ENCODE measurements at places on chromosomes 16 and 17.

DNA sequence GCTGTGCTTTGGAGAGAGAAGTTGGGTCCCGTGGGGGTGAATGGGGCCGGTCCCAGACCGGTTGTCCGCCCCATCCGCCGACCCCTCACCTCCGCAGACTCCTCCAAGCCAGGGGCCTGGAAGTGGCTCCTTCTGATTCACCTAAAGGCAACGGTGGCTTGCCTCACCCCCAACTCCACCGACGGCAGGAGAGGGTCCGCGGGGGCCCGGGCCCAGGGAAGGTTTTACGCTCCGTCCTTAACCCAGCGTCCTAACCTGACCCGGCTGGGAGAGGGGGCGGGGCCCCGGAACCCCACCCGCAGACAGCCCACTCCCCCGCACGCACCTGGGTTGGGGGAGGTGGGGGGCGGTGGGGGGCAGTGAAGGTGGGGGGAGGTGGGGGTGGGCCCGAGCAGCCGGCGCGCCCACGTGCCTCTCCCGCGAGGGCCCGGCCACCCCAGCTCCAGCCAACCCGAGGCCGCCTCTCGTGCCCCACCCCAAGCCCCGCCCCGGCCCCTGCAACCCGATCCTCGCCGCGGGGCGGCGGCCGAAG, 12.7 kb upstream of the CD300A start:
- no peak for DNase-seq

GRCh38 chr16:28126684-28127620, 63.4 kb upstream of the GSG1L start:
- DNase-seq, result no peak

DNA sequence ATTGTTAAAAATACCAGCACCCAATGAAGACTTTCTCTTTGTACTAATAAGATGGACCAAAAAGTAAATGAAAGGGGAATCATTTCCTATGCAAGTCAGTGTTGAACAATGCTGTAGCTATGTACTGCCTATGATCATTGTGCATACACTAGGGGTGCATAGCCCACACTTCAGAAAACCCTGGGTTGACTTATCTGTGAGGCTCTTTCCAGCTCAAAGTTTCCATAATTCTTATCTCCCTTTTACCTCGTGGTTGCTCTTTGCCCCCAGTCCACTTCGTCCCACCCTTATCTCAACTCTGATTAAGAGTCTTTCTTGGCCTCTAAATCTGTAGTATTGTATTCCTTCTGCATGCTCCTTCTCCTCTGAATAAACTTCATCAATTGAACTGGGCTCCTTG, 336.8 kb downstream of the SHISA9 start:
- DNase-seq, result no peak

- DNase-seq, result peak; percentile 35
These were observed 586 bp downstream of the UBALD2 start for GRCh38 chr17:76265624-76266243.

DNA sequence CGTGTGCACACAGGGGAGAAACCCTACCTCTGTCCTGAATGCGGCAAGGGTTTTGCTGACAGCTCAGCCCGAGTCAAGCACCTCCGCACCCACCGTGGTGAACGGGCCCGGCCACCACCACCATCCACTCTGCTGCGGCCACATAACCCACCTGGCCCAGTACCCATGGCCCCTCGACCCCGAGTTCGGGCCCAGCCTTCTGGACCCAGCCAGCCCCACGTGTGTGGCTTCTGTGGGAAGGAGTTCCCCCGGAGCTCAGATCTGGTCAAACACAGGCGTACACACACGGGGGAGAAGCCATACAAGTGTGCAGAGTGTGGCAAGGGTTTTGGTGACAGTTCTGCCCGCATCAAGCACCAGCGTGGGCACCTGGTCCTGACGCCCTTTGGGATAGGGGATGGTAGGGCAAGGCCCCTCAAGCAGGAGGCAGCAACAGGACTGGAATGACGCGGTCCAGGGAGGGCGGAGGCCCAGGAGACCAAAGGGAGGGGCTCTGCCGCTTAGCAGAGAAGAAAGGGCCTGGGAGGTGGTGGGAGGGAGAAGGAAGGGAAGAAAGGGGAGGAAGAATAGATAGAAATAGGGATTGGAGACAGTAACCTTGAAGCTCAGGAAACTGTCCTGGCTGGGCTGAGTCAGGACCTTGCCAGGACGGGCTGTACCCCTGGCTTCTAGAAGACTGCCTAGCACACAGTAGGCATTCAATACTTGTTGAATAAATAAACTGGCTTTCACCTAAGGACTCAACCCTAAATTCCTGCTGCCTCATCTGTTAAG, 3.6 kb downstream of the ZNF48 start:
- DNase-seq, result no peak

DNA sequence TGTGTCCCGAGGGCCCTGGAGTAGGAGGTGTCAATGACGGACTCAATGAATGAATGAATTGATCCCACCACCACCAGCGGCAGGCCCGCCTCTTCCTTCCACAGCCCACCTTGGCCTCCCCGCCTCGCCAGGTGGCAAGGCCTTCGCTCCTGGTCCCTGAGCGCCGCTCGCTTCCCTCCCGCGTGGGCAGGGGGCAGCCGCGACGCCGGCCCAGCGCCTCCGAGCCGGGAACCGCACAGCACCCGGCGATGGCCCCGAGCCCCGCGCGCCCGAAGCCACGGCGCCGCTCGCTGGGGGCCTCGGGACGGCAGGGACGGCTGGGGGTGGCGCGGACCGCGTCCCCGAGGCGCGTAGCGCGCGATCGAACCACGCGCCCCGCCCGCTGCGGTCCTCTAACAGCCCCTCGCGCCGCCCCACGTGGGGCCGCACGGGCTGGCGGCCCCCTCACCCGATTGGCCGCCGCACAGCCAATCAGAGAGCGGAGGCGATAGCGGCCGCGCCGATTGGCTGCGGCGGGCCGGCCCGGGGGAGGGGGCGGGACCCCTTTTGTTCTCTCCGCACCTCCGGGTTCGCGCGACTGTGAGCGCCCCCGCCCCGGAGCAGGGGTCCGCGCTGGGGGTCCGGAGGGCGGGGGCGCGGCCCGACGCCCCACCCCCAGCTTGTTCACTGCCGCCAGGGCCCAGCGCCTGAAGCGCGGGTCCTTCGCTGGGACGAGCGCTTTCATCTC, 31.4 kb downstream of the ACTG1 start:
- DNase-seq, result peak; percentile 31

DNA sequence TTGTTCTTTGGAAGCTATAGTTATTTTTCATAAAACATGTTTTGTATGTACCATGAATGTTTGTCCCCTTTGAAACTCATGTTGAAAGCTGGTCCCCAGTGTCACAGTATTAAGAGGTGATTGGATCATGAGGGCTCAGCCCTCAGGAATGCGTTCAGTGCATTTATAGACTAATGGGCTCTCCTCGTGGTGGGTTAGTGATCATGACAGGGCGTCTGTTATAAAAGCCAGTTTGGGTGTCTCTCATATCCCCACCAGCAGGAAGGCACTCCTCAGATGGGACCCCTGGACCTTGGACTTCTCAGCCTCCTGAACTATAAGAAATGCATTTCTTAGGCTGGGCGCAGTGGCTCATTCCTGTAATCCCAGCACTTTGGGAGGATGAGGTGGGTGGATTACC, 10.4 kb downstream of the BANP start:
- DNase-seq, result no peak

GRCh38 chr17:40265337-40265736, 22.3 kb upstream of the CDC6 start:
- DNase-seq, result no peak

DNA sequence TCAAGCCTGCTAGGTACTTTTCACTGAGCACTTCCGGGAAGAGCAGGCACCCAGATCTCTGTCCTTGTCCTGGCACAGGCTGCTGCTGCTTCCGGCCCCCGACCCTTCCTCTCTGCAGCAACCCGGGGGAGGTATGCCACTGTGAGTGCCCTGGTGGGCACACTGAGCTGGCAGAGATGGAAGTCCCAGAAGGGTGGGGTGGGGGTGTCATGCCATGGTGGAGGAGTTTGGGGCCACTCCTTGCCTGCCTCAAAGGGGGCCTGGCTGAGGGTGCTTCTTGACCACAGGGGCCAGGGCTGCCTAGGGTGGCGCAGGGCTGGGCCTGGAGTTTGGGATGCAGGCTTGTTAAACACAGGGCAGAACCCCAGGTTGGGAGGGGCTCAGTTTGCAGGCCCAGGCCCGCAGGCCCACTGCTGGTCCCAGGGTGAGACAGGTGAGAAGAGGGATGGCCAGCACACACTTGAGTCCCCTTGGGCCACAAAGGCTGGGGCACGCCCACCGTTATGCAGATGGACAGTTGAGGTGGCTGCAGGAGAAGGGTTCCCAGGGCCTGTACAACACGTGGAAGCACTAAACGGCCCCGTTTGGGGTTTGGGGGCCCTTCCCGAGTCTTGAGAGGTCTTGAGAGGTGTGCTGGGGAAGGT, 8.7 kb downstream of the TMEM235 start:
- DNase-seq, result no peak

DNA sequence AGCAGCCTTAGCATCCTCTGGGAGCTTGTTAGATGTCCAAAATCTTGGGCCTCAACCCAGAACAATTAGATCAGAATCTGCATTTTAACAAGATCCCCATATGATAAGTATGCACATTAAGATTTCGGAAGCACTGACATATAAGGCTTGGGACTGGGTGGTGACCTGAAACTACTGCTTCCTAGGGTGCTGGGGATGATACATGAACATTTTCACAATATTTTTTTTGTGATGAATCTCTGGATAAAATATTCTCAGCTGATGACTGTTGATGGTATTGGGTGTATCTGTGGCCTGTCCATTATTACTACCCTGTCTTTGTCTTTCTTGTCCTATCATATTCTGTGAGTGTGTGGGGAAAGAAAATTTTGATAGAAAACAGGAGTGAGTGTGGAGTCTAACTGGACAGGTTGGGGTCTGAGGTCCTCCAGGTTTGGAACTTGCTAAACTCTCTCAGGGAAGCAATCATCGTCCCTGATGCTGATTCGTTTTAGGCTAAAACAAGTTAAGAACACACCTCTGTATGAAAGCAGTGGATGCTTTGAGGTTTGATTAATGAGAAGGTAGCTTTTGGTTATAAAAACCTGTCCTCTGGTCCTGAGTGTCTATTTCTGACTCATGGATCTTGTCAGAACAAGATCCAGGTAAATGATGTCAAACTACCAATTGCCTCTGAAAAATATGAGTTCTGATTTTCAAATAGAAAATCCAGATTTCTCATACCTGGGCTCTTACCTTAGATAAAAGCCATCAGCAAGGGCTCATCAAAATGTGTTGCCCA, 23.2 kb downstream of the KRT23 start:
- no peak for DNase-seq

- DNase-seq, result no peak
These were observed 160.7 kb downstream of the RGS9 start for GRCh38 chr17:65297916-65298315.

DNA sequence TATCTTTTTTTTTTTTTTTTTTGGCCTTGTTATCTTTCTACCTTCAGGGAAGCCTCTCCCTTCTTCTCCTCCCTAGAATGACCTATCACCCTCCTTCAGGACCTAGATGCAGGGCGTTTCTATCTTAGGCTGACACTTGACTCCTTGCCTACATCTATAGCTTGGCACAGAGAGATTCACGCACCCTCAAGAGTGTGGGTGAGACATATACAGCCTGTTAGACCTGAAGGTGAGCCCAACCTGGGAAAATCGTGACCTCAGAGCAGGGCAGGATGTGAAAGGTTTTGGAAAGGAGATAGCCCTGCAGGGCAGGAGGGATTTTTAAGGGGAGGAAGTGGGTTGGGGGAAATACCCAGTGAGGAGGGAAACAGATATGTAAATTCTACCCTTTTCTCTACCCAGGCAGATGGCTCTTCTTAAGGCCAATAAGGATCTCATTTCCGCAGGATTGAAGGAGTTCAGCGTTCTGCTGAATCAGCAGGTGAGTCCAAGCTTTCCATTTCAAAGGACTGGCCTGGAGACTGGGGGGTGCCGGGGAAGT, at the start of gene AHSP:
AHSP (plus strand) TSS at position 167 of the 541 bp plus-strand sequence; CDS start at position 407, 240 bp downstream.
- no peak for DNase-seq

DNA sequence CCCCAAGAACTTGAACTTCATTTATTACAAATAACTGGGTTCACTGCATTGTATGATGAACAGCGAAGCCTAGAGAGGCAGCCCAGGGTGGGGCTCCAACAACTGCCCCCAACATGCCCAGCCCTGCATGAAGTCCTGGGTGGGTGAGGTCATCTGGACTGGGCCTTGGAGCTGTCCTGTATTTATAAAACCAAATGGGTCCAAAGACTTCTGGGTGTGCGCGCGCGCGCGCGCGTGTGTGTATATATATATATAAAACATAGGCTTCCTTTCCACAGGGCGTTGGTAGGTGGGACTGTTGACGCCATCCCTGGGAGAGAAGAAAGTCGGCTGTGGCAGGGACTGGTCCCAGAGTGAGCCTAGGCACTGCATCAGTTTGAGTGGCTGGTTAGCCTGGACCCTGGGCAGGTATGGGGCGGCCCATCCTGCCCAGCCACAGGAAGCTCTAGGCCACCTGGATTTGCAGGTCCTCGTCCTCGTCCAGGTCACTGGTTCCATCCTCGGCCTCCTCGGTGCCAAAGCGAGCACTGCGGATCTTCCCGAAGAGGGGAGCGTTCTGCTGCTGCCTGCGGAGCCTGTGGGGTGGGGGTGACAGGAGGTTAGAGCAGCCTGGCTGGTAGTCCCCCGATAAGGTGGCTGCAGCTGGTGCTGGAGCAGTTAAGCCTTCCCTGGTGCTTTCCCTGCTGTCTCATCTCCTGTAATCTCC, 23.9 kb downstream of the CCDC102A start:
- DNase-seq, result no peak

DNA sequence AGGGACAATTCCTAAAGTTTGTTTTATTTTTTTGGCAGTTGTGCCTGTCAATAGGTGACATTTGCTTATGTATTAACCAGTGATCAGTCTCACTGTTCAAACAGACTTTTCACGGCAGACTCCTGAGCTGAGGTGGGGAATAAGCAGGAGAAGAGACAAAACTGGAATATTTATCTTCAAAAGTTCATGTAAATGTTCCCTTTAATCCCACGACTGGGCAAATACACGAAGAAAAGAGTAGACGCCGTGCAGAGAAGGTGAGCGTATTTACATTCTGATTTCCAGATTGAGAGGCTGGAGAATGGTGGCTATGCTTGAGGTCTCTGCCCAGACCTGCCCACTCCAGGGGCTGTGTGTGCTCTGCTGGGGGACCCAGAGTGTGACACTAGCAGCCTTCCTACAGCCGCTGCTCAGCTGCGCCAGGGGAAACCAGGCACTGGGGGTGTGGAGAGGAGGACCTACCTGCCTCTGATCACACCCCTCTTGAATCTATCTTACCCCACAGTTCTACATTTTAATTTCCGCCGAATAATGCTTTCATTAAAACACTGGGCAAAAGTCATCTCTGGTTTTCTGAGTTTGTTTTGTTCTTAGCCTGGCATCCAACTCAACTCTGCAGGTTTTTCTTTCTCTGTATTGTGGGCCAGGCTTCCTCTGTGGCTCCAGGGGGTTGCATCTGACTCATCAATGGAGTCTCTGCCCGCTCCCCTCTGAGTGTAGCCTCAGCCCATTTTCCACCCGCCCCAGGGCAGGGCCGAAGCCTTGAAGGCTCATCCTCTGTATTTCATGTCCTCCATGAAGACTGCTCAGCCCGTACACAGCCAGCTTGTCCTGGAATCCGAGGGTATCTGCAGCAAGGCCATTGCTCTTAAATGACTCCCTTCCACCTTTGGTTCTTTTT, 237.1 kb downstream of the NTN1 start:
- DNase-seq, result peak; percentile 83

DNA sequence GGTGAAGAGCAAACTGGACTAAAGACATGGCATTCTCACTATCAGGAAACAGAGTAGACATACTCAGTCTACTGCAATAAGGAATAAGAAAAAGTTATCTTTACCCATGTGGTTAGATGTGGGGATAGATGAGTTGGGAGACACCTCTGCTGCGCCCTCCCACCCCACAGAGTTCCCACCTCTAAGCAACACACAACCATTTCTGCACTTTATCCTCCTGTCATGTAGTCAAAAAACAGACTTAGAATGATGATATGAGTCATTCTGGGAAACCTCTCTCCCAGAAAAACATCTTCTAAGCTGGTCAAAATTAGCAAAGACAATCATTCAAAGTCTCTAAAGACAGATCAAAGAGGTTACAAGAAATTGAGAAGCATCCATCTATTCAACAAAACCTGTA, 94.9 kb downstream of the CACNG1 start:
- no peak for DNase-seq

Measured in bone marrow (tissue), 2 donors.